ENCODE measurements at places on chromosomes 1 and 21.
A peak's percentile ranks its signal among the peaks of the same experiment; 100 is the strongest.

DNA sequence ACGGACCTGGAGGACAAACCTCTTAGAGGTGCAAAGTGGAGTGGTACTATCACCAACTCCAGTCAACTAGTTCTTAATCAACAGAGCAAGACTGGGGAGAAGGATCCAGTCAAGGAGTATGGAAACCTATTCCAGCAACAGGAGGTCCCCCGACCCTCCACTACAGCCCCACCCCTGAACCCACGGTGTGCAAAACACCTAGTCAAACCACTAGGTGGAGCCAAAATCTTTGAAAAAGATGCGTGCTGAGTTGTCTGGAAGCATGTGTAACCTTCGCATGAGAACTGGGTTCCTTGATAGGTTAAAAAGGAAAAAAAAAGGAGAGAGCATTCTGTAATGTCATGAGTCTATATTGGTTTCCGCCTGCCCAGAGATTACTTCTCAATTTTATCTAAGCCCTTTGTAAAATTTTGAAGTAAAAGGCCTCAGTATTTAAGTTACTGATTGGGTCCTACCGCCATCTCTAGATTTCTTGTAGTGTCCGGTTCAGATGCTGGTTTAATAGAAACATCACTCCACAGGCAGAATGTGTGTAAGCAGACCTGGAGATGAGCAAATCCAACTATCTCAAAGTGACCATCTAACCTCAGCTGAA lies 81.9 kb upstream of the HAO2 start:
- DNase-seq, result no peak

GRCh38 chr21:15624646-15625045 lies 105.1 kb upstream of the USP25 start:
- no peak for DNase-seq

DNA sequence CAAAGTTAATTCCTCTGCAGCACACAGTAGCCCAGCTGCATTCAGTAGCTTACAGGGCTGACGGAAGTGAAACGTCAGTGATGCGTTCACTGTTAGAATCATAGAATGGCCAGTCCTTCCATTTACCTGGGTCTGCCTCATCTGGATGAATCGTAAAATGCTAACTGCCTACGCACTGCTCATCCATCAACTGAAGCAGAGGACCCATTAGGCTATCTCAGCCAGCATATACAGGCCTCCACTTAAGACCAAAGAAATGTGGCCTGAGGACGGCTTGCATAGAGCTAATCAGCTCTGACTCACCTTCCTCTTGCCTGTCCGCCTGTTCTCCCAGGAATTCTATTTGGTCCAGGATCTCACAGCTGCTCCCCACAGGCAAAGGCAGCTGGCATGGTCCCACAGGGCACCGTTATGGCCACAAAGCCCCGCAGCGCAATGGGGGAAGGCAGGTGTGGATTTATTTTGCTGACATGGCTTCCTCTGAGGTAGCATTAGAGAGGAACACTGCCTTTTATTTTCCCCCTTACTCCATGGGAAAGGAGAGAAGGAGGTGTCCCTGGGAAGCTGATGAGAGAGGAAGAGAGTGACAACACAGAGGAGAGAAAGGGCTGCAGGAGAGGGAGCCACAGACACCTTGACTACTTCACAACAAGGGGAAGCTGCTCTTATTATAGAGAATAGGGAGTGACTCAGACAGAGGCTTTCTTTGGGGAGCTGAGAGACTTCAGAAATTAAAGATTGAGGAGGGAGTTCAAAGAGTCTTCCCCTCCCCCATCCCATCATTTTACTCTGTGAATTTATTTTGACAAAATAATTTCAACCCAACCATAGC lies 177.6 kb downstream of the HHIPL2 start:
- no peak for DNase-seq

- no peak for DNase-seq
Observed at GRCh38 chr1:242197907-242198820, 199.3 kb upstream of the MAP1LC3C start.

DNA sequence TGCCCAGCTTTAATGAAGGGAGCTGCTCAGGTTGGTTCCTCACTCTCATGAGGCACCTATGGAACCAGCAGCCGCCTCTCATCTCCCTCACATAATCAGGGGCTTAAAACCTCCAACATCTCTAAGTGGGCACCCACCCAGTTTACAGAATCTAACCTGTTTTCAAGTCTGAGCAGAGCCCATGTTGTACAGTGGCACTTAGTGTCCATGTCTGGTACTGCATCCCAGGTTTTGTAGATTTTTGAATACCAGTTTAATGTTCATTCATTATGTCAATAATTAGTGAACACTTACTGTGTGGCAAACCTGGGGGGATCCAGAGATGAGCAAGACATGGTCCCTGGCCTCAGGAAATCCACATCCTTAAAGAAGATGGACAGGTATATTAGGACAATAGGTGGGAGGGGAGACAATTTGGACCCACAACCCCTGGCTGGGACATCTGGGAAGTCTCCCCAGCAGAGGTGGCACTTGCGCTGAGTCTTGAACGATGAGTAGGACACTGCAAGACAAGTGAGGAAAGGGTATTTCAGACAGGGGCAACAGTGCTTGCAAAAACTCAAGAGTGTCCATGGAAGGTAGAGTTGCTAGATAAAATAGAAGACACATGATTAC lies 83.3 kb downstream of the LACTBL1 start:
- DNase-seq, result no peak

- DNase-seq, result no peak
Observed at GRCh38 chr1:226487921-226488320, 60.6 kb upstream of the STUM start.

DNA sequence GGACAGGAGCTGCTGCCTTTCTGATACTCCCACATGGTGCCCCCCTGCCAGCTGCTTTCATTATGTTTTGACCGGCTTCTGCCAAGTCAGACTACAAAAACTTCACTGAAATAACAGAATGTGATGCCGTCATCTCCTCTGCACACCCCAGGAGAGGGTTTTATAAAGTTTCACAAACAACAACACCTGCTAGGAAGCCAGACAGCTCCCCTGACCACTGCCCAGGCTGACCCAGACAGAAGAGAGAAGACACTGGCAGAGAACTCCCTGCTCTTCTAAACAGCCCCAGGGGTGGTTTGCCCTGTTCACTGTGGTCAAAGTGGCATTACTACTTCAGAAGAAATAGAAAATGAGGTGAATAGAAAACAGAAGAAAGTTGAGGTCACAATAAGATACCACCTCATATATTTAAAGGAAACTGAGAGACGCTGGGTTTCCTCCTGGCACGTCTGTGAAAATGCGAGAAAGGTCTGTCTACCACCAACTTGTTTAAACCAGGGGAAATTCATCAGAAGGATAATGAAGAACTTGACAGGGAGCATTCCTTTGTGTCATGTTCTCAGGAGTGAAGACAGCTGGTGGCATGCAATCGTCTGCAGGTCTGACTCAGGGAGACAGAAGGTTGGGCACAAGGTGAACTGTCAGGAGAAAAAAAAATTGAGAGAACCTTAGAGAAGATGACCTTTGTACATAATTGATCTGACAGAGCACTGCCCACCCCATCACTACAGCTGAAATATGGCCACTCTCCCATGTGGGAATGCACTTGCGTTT lies 119.0 kb upstream of the NFIA start:
- no peak for DNase-seq

DNA sequence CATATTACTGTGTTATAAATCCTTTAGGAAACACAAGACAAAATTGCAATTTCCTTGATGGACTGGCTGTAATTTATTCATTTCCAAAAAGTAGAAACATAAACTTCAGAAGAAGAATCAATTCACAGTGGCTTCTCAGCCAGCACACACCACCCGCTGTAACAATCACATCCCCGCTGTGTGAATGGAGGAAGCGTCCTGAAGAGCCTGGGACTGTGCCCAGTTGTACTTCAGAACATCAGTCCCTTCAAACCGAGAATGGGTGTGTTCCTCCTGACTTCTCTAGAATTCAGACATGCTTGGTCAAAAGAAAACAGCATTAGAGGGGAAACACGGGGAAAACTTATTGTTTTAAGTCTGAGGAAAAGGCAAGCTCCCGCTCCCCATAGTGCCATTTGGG lies 28.8 kb upstream of the CD84 start:
- DNase-seq, result no peak

GRCh38 chr1:31064718-31065309 lies 703 bp downstream of the PUM1 start:
- peak; percentile 38 for DNase-seq

- no peak for DNase-seq
Observed at GRCh38 chr1:73556270-73556669, 641.7 kb downstream of the LRRIQ3 start.
